ENCODE measurements at places on chromosomes 13 and 19.

DNA sequence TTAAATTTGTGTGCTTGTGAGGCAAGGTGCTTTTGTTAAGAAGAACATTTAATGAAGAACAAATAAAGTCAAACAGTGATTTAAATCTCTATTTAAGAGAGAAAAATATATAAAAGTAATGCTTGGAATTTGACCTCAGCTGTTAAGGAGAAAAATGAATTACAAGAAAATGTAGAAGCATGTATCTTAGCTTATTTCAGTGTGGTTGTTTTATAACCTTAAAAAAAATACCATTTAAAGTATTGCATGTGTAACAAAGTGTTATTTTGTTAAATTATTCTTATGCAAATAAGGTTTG, 537.0 kb upstream of the SPRY2 start:
- peaks cover 3% of the 10 kb centered on the region for H3K4me1 ChIP-seq
- H3K27ac ChIP-seq = no peak overlapping the region
- H3K27me3 ChIP-seq = no peaks in the 10 kb centered on the region
- no peak for DNase-seq
- H3K4me3 ChIP-seq = no peak overlapping the region
- H3K36me3 ChIP-seq = no peaks in the 10 kb centered on the region

DNA sequence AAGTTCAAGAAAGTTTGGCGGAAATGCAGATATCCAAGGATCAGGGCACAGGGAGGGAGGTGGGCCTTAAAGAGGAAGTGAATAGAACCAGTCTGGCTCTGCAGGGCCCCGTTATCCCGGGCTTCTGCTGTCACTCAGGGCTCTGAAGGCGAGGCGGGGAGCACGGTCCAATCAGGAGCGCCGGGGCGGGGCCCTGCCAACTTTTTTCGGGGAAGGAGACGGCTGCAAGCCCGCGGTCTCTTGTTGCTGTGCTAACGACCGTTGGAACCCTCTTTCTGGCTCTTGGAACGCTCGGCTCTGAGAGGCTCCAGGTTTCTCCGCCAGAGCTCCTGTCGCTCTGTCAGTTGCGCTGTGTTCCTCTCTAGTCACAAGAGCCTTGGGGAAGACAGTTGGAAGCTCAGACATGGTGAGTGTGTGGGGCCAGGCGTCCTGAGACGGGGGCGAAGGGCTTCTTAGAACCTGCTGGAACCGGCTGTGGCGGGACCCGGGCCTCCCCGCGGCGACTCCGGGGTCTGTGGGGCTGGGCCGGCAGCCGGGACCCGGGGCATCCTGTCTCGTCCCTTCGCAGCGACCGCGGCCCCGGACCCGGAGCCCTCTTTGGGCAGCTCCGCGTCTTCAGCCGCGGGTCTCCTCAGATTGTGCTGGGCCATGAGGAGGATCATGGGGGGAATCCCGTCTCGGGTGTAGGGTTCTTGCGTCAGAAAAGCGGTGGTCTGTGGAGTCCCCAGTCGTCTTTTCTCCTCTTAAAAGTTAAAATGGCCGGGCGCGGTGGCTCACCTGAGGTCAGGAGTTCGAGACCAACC, 27.7 kb downstream of the ZNF844 start:
- H3K27me3 ChIP-seq = no peaks in the 10 kb centered on the region
- peaks cover 33% of the 10 kb centered on the region for H3K36me3 ChIP-seq
- no peaks in the 10 kb centered on the region for H3K4me1 ChIP-seq
- H3K27ac ChIP-seq = peak overlapping the region; percentile 80
- peak overlapping the region; percentile 88 for H3K4me3 ChIP-seq
- peak; percentile 94 for DNase-seq

DNA sequence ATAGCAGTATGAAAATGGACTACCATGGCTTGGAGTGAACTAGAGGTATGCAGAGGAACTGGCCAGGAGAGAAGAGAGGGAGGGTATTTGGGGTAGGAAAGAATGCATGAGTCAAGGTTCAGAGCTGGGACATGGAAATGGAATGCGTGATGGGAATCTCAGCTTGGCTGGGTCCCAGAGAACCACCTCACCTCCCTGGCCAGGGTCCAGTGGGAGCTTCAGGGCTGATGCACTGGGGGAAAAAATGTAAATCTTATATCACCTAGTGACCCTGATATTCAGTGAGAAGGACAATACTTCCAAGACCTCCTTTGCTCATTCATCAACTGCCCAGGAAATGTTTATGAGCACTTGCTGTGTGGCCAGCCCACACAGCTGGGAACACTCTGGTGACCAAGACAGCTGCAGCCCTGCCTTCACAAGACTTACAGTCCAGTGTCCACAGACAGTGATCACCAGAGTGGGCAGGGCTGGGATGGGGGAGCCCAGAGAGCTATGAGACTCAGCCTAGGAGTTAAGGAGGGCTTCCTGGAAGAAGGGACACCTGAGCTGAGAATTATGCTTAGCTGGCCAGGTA, 12.8 kb downstream of the IGSF23 start:
- H3K36me3 ChIP-seq = no peaks in the 10 kb centered on the region
- no peak for DNase-seq
- H3K27ac ChIP-seq = no peak overlapping the region
- H3K4me1 ChIP-seq = no peaks in the 10 kb centered on the region

GRCh38 chr19:7670790-7671189, 1.9 kb downstream of the RETN start:
- peaks cover 2% of the 10 kb centered on the region for H3K27me3 ChIP-seq
- H3K27ac ChIP-seq = no peak overlapping the region
- DNase-seq = no peak

DNA sequence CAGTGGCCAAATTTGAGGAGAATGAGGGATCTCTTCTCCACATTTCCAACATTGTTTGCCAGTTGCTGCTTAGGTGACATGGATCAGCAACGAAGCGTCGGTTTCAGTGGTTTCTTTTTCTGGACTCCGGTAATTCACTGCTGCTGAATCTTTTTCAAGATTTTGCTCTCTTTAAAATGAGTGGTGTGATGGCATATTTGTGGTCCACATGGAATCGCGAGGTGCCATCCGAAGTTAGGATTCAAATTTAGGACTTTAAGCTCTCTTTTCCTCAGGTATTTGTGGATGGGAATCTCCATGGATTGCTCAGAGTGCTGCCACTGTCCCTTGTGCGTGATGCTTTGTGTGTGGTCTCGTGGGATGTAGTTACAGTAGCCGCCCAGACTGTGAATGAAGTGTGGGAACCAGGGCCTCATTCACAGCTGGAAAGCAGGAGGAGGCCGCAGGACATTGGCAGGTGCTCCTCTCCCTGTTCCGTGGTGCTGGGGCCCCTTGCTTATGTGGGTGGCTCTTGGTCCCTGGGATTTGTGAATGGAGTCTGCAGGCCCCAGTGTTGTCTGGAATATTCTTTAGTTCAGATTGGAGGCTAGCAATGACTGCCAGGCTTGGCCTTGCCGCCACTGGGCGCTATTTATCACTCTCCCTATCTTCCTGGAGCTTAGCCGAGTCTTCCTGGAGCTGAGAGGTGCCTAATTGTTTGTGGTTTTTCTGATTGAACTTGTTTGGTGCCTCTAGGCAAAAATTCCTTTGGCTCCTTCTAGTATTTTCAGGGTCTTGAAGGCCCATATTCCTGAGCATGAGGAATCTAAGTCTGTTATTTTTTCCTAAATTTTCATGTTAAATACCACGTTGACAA, 1.5 kb downstream of the ILF3 start:
- H3K4me3 ChIP-seq = peak overlapping the region; percentile 93
- DNase-seq = no peak
- no peaks in the 10 kb centered on the region for H3K4me1 ChIP-seq
- no peaks in the 10 kb centered on the region for H3K27me3 ChIP-seq

GRCh38 chr19:4543842-4544647, 4.2 kb upstream of the LRG1 start:
- no peak overlapping the region for H3K27ac ChIP-seq
- H3K36me3 ChIP-seq = peaks cover 9% of the 10 kb centered on the region
- no peak for DNase-seq
- H3K27me3 ChIP-seq = no peaks in the 10 kb centered on the region
- no peak overlapping the region for H3K4me3 ChIP-seq

DNA sequence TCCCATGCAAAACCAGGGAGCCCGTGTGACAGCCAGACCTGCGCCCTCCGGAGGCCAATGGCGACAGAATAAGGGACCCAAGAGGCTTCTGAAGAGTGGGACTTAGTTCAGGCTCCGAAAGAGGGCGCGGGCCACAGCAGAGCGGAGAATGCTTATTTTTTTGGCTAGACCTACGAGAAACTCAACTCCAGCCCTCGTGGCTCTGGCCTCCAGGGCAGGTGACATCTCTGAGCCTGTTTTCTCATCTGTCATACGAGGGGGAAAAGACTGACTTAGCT, 23.0 kb downstream of the DPP9 start:
- no peak overlapping the region for H3K4me3 ChIP-seq
- H3K36me3 ChIP-seq = peaks cover 72% of the 10 kb centered on the region
- H3K27me3 ChIP-seq = no peaks in the 10 kb centered on the region
- H3K4me1 ChIP-seq = no peaks in the 10 kb centered on the region
- no peak for DNase-seq
- no peak overlapping the region for H3K27ac ChIP-seq

- H3K27ac ChIP-seq = no peak overlapping the region
- H3K27me3 ChIP-seq = no peaks in the 10 kb centered on the region
- no peak for DNase-seq
- H3K4me1 ChIP-seq = no peaks in the 10 kb centered on the region
- H3K36me3 ChIP-seq = no peaks in the 10 kb centered on the region
Observed at GRCh38 chr19:17881701-17882100, 10.0 kb downstream of the SLC5A5 start.

DNA sequence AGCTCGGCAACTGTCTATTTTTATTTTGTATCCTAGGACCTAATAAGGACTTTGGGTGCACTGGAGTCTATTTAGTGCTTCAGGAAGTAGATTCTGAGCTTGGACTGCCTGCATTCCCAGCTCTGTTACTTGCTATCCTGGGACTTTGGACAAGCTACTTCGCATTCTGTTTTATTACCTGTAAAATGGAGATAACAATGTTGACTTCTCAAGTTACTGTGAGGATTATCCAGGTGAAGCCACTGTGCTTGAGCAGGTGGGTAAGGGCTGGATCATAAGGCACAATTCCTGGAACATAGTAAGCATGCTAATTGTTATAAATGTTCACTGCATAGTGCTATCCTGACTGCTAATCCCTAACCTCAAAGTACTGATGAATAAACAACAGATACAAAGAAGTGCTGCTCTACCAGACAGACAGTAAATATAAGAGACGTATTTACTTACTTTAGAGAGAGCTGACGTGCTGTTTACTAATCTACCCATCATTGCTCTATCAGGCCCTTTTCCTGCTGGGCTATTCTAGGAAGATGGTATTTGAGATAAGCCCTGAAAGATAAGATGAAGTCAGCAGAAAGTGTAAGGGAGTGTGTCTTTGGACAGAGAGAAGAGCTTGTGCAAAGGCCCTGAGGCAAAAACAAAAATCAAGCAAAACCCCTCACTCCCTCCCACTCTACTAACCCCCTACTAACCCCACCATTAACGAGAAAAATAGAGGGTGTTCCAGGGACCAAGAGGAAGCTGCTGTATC, 50.8 kb upstream of the FLT1 start:
- no peak for DNase-seq
- no peak overlapping the region for H3K27ac ChIP-seq
- peaks cover under 1% of the 10 kb centered on the region for H3K4me1 ChIP-seq
- H3K27me3 ChIP-seq = no peaks in the 10 kb centered on the region
- peaks cover 6% of the 10 kb centered on the region for H3K36me3 ChIP-seq

GRCh38 chr19:8501516-8501915, 924 bp downstream of the PRAM1 start:
- DNase-seq = no peak
- H3K27ac ChIP-seq = no peak overlapping the region
- no peak overlapping the region for H3K4me3 ChIP-seq
- no peaks in the 10 kb centered on the region for H3K27me3 ChIP-seq
- no peaks in the 10 kb centered on the region for H3K4me1 ChIP-seq
- no peaks in the 10 kb centered on the region for H3K36me3 ChIP-seq

DNA sequence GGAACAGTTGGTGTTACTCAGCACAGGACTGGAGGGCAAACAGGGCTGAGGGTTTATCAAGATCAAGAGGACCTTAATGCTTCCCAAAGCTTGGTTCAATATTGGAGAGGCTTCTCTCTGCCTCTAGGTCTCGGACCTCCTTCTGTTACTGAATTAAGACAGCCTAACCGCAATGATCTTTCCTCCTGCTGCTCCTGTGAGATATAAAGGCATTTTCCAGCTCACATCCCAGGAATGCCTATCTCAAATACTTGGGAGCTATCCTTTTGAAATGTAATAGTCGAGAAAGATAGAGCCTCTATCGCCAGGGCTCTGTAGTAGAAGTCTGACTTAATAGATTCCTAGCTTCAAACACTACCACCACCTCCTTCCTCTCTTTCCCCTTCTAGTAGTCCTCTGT, 1475.0 kb downstream of the SLITRK1 start:
- no peaks in the 10 kb centered on the region for H3K36me3 ChIP-seq
- no peaks in the 10 kb centered on the region for H3K27me3 ChIP-seq
- no peak overlapping the region for H3K27ac ChIP-seq
- DNase-seq = no peak

DNA sequence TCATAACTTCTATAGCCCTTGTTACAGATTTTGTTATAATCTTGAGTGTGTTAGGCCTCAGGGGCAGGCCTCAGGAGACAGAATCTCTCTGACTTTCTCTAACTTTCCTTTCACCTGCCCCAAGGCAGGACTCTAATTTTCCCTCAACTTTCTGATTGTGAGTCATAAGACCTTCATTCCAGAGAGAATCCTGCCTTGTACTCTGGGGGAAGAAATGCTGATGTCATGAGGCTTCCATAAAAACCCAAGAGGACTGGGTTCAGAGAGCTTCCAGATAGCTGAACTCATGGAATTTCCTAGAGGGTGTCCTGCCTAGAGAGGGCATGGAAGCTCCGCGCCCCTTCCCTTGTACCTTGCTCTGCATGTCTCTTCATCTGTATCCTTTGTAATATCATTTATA, 5.3 kb upstream of the KBTBD6 start:
- H3K36me3 ChIP-seq = no peaks in the 10 kb centered on the region
- H3K27ac ChIP-seq = no peak overlapping the region
- H3K4me1 ChIP-seq = no peaks in the 10 kb centered on the region

DNA sequence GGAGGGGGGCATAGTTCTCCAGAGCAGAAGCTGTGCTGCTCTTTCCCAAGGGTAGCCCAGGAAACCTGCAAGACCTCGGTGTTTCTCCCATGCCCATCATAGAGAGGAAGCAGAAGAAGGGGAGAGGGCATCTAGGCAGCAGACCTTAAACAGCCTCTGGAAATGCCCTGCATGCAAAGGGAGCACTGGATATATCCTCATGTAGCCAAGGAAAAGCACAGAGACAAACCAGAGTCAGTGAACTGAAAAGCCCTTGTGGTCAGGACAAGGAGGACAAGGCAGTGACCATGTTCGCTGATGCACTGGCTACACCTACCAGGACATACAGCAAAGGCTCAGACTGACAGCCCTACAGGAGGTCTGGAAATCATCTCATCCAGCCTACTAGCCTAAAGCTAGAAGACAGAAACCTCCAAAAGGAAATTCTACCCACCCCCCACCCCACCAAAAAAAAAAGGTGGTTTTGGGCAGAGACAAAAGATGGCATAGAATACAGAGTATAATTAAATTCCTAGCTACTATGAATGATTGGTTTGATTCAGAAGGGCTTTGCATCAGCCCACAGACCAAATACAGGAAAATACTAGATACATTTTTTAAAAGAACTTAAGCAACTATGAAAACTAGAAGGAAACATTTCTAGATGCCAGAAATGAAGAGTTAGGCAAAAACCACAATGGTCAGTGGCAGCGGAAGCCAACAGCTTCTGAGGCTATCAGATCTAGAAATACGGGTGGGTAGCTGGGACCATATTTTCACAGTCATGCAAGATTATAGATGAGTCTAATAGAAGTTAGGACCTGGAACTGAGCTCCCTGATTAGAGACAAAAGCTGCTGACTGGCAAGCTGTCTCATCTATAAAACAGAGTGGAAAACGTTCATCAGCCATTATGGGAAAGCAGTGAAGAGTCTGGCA, 4.4 kb upstream of the TBC1D4 start:
- no peaks in the 10 kb centered on the region for H3K27me3 ChIP-seq
- no peak overlapping the region for H3K4me3 ChIP-seq
- H3K27ac ChIP-seq = no peak overlapping the region
- no peaks in the 10 kb centered on the region for H3K4me1 ChIP-seq
